ENCODE measurements at places on chromosomes 3 and 15.

DNA sequence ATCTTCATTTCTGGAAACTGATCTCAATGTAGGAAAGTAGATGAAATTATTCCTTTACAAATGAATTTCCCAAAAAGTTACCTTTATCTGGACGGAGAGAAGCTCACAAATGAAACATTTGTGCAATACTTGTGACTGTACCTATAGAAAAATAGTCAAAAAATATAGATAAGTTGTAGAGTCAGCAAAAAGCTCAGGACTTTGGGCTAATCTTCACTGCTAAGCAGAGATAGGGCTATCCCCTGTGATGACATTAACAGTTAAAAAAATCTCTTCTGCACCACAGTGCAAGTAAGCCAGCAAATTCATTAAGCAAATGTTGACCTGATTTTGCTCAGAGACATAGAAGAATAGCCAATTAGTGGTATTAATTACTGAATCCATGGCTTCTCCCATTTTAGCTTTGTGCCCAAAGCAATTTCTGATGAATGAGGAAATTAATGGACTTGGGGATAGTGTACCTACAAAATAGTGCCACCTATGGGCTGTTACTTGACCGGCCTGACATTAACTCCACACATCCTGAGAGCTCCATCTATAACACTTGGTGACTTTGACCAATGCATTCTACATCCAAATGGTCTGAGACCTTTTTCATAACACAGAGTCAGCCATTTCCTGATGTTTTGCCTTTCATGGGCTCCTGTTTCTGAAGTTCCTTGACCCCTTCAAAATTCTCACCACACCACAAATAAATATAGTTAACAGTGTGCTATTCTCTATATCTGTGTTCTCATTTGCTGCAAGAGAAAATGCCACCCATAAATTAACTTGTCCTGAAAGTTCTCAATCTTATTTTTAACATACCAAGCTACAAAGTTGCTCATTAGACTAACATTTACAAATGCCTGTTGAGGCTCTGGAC, 105.0 kb downstream of the SSR3 start:
- DNase-seq = no peak

DNA sequence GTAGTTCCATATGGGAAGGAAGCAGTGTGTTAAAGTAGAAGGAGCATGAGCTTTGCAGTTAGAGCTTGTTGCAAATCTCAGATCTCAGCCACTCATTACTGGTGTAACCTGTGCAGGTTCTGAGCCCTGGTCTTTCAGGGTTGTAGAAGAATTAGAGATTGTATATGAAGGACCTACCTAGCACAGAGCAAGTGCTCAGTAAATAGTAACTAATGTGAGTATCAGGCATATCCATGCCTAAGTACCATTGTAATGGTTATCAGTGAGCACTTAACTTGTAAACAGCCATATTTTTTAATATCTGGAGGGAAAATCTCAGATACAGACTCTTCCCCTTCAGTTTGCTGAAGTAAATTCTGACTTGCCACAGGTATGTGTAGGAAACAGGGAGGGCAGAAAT, 59.3 kb downstream of the MAP6D1 start:
- no peak for DNase-seq

DNA sequence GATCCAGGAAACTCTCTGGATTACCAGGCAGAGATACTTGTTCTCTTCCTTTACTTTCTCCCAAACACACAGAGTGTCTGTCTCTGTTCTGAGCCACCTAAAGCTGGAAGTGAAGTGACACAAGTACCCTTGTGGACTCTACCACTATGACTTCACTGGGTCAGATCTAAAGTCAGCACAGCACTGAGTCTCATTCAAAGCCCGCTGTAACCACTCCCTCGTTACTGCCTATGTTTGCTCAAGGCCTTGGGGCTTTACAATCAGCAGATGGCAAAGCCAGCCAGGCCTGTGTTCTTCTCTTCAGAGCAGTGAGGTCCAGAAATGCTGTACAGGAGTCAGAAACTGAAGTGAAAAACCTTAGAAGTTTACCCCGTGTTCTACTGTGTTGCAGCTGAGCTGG, 588.3 kb upstream of the SEMA6D start:
- no peak for DNase-seq

- no peak for DNase-seq
These were observed 161.4 kb downstream of the CHST2 start for GRCh38 chr3:143280984-143281383.

- DNase-seq = peak; percentile 74
These were observed 41.1 kb upstream of the SEC61A1 start for GRCh38 chr3:128011140-128011539.

GRCh38 chr3:128366136-128366535, 100.6 kb downstream of the DNAJB8 start:
- DNase-seq = no peak

DNA sequence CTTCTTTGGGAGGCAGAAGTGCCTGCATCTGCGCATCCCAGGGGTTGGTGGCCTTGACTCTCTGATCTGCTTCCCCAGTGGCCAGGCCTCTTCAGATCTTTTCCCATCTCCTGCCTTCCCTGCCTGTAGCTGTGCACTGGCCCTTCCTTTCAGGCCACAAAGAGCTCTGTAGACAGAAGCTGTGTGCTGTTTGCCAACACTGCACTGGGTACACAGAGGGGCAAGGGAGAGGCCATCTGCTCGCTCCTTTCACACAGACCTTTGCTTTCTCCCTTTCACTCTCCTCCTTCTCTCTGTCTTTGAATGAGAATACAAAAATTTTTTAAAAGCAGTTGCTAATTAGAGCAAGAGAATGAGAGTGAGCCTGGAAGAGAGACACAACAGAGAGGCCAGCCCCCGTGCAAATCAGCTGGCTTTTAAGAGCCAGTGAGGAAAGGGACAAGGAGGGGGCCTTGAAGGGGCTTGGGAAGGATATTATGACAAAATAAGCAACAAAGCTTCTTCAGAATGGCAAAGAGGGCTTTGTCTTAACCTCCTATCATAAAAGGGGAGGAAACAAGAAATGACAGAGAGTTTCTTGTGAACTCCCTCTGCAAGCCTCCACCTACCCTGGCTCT, 170.9 kb downstream of the EPHB1 start:
- DNase-seq = no peak

DNA sequence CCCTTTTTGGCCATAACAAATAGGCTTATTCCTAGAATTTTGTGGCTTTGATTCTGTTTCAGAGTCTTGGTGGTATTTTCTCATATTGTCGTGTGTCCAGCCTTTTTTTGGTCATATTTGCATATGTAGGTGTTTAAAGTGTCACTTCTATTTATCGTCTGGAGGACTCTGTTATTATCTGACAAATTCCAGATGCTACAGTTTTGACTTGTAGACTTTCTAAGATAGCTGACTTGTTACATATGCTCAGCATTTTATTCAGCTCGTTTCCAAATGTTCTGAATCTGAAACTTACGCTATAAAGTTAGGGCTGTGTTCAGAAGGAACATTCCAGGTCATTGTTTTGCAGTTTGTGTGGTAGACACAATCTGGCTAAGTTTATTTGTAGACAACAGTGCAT, 1.9 kb downstream of the PPP4R2 start:
- peak; percentile 28 for DNase-seq

DNA sequence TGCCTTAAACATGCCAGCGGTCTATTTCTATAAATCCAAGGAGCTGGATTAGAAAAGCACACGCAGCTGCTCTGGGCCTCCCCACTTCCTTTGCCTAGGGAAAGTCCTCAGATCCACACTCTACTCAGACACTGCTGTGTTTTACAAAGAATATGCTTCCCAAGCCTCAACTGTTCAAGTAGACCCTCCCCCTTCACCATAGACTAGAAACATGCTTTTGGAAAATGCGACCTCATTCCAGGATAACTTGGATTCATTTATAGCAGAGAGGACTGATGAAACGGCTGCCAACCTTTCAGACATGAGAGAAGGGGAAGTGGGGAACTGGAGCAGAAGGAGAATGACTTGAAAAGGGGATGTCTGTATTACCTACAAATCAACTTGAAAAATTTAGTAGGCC, 64.0 kb downstream of the P3H2 start:
- DNase-seq = no peak

DNA sequence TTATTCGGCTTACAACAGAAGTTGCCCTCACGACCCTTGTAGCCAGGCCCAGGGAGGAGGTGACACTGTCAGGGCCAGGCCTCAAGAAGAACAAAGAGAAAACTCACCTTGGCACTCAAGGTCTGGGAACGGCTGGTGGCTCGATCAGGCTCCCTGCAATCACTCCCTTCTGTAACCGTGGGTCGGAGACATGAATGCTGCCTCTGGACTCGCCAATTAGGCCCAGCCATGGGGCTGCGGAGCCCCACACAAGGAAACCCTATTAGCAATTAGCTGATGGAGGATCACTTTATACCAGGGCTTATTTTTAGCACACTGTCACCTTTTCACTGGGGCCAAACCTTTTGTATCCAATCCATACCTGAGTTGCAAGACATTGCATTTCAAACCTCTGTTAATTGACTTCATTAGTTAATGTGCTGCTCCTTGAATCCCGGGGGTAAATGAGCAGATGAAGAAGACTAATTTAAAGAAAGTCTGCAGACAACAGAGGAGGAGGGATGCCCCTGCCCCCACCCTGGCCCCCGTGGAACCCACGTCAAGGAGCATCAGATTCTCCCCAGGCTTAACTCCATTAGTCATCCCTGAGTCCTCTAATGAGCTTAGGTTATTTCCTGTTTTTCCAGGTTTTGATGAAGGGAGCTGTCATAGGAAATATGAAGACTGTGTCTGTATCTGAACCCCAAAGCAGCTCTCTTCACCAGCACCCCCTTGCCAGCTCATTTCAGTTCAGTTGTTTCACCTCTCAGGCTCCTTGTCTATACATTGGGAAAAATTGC, 255.3 kb downstream of the RORA start:
- no peak for DNase-seq

DNA sequence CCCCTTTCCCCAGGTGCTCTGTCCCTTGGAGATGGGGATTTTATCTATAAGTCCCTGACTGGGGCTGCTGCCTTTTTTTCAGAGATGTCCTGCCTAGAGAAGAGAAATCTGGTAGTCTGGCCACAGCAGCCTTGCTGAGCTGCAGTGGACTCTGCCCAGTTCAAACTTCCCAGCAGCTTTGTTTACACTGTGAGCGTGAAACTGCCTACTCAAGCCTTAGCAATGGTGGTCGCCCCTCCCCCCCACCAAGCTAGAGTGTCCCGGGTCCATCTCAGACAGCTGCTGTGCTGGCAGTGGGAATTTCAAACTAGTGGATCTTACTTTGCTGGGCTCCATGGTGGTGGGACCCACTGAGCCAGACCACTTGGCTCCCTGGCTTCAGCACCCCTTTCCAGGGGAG, 38.9 kb downstream of the TMEM266 start:
- no peak for DNase-seq

- no peak for DNase-seq
These were observed 698.7 kb upstream of the GOLIM4 start for GRCh38 chr3:168794427-168794826.

DNA sequence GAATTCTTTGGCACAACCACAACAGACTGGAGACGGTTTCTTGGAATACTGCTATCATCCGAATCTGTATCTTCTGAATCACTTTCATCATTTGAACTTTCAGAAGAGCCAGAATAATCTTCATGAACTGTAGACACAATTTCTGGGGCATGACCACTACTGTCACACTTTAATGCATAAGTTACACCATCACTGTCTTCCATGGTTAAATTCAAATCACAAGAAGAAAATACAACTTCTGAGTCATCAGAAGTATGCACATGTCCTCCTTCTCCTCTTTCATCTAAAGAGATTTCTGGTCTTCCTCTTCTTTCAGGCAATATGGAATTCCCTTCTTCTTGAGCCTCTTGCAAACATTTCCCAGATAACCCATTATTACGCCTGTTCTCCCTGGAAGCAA, 42.5 kb downstream of the SETD2 start:
- no peak for DNase-seq

DNA sequence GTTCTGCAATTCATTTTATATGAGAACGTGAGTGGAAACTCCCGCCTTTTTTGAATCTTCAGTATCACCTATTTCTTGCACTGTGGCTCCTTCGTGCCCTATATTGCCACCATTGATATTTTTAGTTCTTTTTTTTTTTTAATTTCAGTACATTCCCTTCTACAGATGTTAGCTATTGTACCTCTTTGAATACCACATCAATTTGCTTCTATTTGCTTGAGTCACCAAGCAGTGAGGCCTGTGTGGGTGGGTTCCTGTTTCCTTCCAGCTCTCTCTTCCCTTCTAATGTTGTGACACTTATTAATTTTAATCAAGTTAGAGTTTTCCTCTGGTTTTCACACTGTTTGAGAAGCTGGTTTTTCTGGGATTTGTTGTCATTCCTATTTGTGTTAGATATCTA, 8.7 kb downstream of the HACD2 start:
- no peak for DNase-seq

DNA sequence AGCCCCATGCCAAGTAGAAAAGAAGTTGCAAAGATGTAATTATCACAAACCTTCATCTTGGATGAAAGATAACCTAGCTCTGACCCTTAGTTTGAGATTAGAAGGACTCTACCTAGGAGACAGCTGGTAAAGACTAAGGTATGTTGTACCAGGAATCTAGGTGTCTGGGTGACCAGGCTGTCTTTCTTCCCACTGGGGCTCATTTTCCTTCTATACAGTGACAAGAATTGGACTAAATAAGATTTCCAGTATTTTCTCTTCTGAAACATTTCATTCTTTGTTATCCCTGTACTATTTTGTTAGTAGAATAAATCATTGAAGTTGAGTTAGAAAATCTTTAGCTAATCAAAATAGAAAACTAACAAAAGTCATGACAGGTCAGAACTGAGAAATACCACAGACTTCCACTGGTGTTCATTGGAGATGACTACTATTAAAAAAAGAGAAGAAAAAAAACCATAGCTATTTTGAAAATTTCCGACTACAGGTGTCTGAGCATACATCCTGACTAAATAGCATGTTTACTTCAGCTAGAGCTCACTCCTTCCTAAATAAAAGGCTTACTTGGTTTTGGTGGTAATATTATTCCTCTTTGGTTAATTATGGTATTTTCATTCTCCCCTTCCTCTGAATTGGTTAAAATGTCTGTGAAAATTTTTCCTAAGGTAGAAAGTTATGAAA, 10.1 kb downstream of the TGFBR2 start:
- no peak for DNase-seq

DNA sequence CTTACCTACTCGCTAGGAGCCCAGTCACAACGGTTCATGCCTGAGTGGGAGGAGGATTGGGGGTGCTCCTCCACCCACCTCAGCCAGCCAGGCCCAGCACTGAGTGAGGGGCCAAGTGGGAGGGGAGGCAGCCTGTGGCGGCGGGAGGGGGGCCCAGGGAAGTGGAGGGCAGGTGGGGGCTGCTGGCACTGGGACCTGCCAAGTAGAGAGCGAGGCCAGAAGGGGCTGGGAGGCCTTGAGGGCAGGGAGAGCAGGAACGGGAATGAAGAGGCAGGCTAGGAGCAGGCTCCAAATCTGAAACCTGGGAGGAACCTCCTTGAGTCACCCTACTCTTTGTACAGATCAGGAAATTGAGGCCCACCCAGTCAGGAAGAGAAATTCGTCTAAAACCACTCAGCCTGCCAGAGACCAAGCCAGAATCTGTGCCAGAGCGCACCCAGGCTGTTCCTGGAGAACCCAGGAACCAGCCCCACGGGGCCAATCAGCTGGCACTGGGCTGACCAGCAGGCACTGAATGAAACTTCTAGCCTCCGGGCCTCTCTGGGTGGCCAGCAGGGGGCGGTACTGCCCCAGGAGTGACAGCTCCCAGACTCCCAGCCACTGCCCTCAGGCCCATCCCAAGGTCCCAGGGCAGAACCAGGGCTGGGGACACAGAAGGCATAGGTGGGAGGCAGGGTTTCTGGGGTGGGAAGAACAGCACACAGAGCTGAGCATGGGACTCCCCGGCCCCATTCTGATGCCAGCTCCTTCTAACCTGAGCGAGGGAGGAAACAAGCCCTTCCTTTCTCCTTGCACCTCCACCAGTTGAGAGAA, 14.8 kb upstream of the CYP11A1 start:
- DNase-seq = peak; percentile 61

Data from left lung (tissue), 14 donors.